ENCODE measurements at places on chromosomes 7 and 10. TPM values are rescaled to one million over a fixed set of nuclear protein-coding genes. Genes with fewer than 3 reads are reported as not detected.

The SPDYE3 gene
- total RNA-seq = not detected

The ADRB1 gene
- total RNA-seq = 0.16 TPM

The MPP7 gene
- 22.7 TPM for total RNA-seq

The PPP1R17 gene
- not detected for total RNA-seq

The TRIM56 gene
- total RNA-seq = 38.4 TPM

The FFAR4 gene
- total RNA-seq = not detected

The INHBA gene
- total RNA-seq = 0.12 TPM

The LIPF gene
- total RNA-seq = not detected

DNA sequence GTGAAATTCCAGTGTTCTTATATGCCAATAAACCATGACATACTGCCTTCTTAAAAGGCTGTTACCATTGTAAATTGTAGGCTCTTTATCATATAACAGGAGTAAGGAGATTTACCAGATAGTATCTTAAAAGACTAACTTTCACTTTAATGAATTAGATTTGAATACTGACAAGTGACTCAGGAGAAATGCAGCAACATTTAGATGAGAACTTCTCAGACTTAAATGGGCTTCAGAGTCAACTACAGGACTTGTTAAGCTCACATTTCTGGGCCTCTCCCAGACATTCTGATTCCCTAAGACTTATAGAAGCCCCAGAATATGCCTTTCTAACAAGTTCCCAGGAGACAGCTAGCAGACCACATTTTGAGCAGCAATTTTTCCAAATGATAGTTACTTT, 466.3 kb downstream of the ARL4A start:
- H3K27ac ChIP-seq = no peak overlapping the region
- no peaks in the 10 kb centered on the region for H3K36me3 ChIP-seq
- H3K27me3 ChIP-seq = no peaks in the 10 kb centered on the region
- peak overlapping the region; percentile 12 for H3K4me3 ChIP-seq
- no peak for DNase-seq

GRCh38 chr7:55548295-55548731, 24.0 kb downstream of the VOPP1 start:
- no peaks in the 10 kb centered on the region for H3K27me3 ChIP-seq
- H3K4me3 ChIP-seq = peak overlapping the region; percentile 25
- peak overlapping the region; percentile 88 for H3K27ac ChIP-seq
- no peaks in the 10 kb centered on the region for H3K36me3 ChIP-seq
- peaks cover 72% of the 10 kb centered on the region for H3K4me1 ChIP-seq

GRCh38 chr7:1926908-1927306, 256.8 kb downstream of the ELFN1 start:
- no peaks in the 10 kb centered on the region for H3K27me3 ChIP-seq
- DNase-seq = no peak
- H3K4me1 ChIP-seq = peaks cover 57% of the 10 kb centered on the region

- H3K4me3 ChIP-seq = no peak overlapping the region
- DNase-seq = no peak
- H3K27ac ChIP-seq = no peak overlapping the region
- no peaks in the 10 kb centered on the region for H3K27me3 ChIP-seq
- H3K36me3 ChIP-seq = peaks cover 3% of the 10 kb centered on the region
Observed at GRCh38 chr7:132846086-132846485, 235.8 kb downstream of the CHCHD3 start.

DNA sequence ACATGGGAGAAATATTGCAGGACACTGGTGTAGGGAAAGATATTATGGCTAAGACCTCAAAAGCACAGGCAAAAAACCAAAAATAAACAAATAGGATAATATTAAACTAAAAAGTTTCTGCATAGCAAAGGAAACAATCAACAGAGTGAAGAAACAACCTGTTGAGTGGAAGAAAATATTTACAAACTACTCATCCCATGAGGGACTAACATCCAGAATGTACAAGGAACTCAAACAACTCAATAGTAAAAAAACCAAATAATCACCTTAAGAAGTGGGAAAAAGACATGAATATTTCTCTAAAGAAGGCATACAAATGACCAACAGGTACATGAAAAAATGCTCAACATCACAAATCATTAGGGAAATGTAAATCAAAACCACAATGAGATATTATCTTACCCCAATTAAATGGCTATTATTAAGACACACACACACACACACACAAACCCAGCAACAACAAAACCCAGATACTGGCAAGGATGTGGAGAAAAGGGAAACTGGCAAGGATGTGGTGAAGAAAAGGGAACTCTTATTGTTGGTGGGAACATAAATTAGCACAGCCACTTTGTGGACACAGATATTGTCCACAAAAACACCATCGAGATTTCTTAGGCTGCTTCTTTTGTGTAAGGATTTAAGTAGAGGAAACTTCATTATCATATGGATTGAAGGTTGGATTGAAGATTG, 9.8 kb upstream of the RAB18 start:
- H3K27me3 ChIP-seq = peaks cover 7% of the 10 kb centered on the region
- H3K4me1 ChIP-seq = no peaks in the 10 kb centered on the region

GRCh38 chr10:82538272-82538671, 663.3 kb downstream of the NRG3 start:
- no peak for DNase-seq
- no peak overlapping the region for H3K27ac ChIP-seq
- no peak overlapping the region for H3K4me3 ChIP-seq
- H3K36me3 ChIP-seq = no peaks in the 10 kb centered on the region
- H3K27me3 ChIP-seq = no peaks in the 10 kb centered on the region

- no peaks in the 10 kb centered on the region for H3K36me3 ChIP-seq
- no peak overlapping the region for H3K27ac ChIP-seq
- no peak for DNase-seq
- H3K27me3 ChIP-seq = no peaks in the 10 kb centered on the region
- H3K4me3 ChIP-seq = no peak overlapping the region
Observed at GRCh38 chr10:62736168-62736546, 68.4 kb upstream of the ADO start.

- no peaks in the 10 kb centered on the region for H3K36me3 ChIP-seq
- H3K27me3 ChIP-seq = no peaks in the 10 kb centered on the region
- no peak for DNase-seq
- H3K4me3 ChIP-seq = peak overlapping the region; percentile 0
- peaks cover 27% of the 10 kb centered on the region for H3K4me1 ChIP-seq
Observed at GRCh38 chr10:74917481-74918077, 91.2 kb downstream of the KAT6B start.

- peaks cover 19% of the 10 kb centered on the region for H3K4me1 ChIP-seq
- H3K27me3 ChIP-seq = peaks cover 29% of the 10 kb centered on the region
- H3K27ac ChIP-seq = no peak overlapping the region
- no peak for DNase-seq
Observed at GRCh38 chr7:21944616-21945453, 864 bp downstream of the CDCA7L start.

DNA sequence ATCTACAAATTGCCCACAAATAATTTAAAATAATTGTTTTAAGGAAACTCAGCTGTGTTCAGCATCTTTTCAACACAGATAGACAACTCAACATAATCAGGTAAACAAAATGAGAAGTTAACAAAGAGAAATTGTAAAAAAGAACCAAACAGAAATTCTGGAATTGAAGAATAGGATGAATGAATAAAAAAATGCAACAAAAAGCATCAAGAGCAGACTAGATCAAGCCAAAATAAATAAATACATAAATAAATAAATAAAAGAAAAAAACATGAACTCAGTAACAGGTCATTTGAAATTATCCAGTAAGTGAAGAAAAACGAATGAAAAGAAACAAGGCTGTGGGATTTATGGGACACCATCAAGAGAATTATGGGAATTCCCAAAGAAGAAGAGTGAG, 94.0 kb upstream of the CDK6 start:
- H3K27me3 ChIP-seq = peaks cover 6% of the 10 kb centered on the region
- H3K4me1 ChIP-seq = no peaks in the 10 kb centered on the region
- H3K4me3 ChIP-seq = no peak overlapping the region

- DNase-seq = no peak
- H3K27me3 ChIP-seq = no peaks in the 10 kb centered on the region
- peaks cover 12% of the 10 kb centered on the region for H3K4me1 ChIP-seq
- no peak overlapping the region for H3K27ac ChIP-seq
- H3K36me3 ChIP-seq = no peaks in the 10 kb centered on the region
Observed at GRCh38 chr7:4638781-4639575, 43.1 kb upstream of the FOXK1 start.

GRCh38 chr10:3485057-3485686, 299.8 kb downstream of the KLF6 start:
- no peaks in the 10 kb centered on the region for H3K36me3 ChIP-seq
- H3K27ac ChIP-seq = peak overlapping the region; percentile 76
- peaks cover 10% of the 10 kb centered on the region for H3K27me3 ChIP-seq
- no peak for DNase-seq

DNA sequence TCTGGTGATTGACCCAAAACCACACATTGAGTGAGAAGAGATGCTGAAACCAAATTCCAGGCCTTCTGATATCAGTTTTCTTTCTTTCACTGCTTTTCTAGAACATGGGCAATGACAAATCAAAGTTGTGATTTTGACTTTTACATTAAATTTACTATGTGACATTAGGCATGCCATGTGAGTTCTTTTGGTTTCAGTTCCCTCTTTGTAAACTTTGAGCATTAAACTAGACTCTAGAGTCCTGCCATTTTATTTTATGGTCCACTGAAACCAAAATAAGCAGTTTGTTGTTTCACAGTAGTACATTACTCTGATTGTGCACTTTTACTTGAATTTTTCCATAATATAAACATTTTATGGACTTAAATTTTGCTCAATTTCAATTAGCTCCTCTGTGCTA, 381.1 kb upstream of the SEMA3D start:
- H3K27me3 ChIP-seq = no peaks in the 10 kb centered on the region
- DNase-seq = no peak
- H3K27ac ChIP-seq = no peak overlapping the region
- no peaks in the 10 kb centered on the region for H3K36me3 ChIP-seq

GRCh38 chr10:71426058-71426605, 29.4 kb downstream of the CDH23 start:
- H3K27ac ChIP-seq = peak overlapping the region; percentile 49
- peaks cover 5% of the 10 kb centered on the region for H3K4me1 ChIP-seq
- H3K36me3 ChIP-seq = peaks cover 2% of the 10 kb centered on the region
- peaks cover 36% of the 10 kb centered on the region for H3K27me3 ChIP-seq

DNA sequence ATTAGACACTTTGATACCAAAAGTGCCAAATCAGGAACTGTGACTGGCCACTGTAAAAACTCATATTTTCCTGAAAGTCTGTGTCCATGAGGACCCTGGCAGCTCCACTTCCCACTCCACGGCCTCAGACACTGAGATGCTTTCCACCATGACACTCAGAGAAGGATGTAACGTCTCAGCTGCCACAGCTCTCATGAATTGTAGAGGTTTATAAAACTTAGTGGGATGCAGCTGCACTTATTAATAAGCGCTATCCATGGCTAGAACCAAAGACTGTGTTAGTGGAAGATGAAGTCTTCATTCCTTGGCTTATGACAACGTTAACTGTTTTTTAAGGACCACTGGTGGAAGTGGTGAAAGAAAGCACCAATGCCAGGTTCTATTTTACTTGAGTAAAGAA, 121.0 kb downstream of the ITIH5 start:
- H3K36me3 ChIP-seq = no peaks in the 10 kb centered on the region
- DNase-seq = no peak
- no peak overlapping the region for H3K4me3 ChIP-seq
- no peak overlapping the region for H3K27ac ChIP-seq
- peaks cover 21% of the 10 kb centered on the region for H3K27me3 ChIP-seq
- H3K4me1 ChIP-seq = peaks cover 4% of the 10 kb centered on the region

DNA sequence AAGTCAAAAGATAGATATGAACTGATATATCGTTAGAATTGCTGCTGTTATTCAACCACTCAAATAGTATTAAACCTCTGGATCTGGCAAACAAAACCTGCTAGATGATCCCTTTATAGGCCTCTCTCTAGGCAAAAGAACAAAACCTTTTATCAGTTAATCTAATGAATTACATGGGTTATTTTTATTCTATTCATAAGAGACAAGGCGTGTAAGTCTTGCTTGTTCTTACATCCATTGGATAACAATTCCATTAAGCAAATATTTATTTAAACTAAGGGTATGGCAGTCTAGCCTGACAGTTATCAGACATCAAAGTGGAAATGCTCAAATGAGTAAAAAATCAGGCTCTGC, 16.6 kb upstream of the ADRB1 start:
- H3K4me3 ChIP-seq = no peak overlapping the region
- H3K36me3 ChIP-seq = peaks cover 3% of the 10 kb centered on the region
- peaks cover 45% of the 10 kb centered on the region for H3K27me3 ChIP-seq
- H3K27ac ChIP-seq = no peak overlapping the region
